GM19239 (cell line): ENCODE measurements at places on chromosomes 6 and 20.

GRCh38 chr20:3692706-3693294 lies 11.0 kb upstream of the ADAM33 start:
- DNase-seq = no peak

- no peak for DNase-seq
Observed at GRCh38 chr6:163960128-163960527, 545.6 kb downstream of the QKI start.

DNA sequence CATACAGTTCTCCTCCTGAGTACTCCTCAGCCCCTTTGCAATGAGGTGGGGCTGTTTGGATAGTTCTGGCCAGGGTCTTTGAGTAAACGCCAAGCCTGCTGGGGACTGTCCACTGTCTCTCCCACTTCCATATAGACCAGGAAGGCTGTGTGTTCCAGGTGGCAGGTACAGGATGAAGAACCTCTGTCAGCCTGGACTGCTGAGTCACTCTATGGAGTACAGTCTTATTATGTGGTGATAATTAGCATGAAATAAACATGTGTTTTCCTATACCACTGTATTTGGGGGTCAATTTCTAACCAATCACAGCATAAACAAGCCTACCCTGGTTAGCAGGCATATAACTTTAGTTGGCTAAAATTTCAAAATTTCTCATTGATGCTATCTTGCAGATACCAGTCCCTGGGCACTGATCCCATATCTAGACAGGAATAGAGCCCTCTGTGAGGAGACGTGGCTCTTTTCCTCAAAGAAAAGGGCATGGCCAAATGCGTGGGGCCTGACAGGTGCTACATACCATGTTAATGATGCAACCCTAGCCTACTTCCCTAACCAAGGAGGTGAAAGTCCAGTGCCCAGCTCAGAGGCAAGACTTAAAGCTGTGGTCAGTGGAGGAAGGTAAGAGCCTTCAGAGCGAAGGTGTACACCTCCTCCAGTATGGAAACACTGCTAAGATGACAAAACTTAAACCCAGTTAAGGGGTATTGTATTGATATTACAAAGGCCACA lies 4.5 kb upstream of the ALDH8A1 start:
- no peak for DNase-seq

DNA sequence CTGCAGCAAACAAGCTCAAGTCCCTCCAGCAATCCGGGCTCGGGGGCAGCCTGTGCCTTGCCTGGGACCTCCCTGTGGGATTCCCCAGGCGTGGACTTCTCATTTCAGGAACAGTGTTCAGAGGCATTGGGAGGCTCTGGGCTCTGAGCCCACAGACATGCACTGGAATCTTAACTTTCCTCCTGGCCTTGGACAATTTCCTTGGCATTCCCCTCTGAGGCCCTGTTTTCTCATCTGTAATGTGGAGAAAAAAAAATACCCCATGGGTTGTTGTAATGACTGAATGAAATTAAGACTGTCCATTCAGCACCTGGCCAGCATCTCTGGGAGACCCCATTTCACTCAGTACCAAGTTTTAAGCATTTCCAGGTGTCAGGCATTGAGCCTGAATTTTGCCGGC lies 17.6 kb downstream of the BPIFB4 start:
- no peak for DNase-seq

GRCh38 chr6:88165844-88166492 lies at the start of gene CNR1:
TSS of gene CNR1 (minus strand) at chr6:88166347. CDS start at chr6:88145274, 21,073 bp downstream.
- no peak for DNase-seq

GRCh38 chr20:22544462-22544861 lies 39.9 kb downstream of the FOXA2 start:
- no peak for DNase-seq

- DNase-seq = no peak
Observed at GRCh38 chr20:45463709-45464108, 5.8 kb upstream of the WFDC2 start.

DNA sequence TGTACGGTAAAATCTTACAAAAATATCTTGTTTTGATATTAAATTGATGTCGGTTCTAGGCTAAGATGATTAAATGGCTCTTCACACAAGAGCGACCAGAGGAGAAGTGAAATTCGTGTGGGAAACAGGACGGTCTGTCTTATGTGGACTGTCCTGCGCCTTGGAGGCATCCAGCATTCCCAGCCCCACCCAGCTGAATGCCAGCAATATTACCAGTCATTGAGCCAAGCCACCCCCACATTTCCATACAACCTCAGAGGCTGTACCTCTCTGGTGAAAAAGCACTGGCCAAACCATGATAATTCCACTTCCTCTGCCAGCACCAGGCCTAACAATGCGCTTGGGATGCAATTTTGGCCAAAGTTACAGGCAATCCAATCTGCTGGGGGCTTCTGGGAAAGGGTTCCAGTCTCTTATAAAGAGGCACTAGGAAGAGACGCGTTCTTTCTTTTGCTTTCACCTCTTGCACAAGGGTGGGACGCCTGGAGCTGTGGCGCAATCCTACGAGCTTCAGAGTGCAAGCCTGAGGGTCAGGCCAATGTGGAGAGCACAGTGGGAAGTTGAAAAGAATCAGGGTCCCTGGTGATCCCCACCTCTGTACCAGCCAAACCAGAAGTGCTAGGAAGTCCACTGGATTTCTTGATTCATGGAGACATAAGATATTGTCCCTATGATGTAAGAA lies 213.1 kb downstream of the PREX1 start:
- DNase-seq = no peak

DNA sequence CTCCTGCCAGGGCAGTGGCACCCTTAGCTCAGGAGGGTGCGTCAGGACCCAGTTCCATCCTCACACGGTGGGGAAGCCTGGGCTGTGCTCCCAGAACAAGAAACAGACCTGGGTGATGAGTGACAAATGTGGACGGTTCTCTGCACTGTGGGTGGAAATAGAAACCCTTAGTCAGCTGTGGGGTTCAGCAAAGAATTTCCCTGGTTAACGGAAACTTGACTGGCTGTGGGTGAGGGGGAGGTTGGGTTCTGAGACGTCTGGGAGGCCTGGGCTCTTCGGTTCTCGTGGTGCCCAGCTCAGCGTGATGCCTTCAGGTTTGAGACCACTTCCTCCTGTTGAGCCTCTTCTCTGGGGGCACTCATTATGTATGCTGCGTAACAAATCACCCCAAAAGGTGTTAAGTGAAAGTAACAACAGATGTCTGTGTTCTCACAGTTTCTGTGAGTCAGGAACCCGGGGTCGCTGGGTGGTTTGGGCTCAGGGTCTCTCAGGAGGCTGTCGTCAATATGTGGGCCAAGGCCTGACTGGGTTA lies 53.1 kb upstream of the FAM83D start:
- peak; percentile 56 for DNase-seq

GRCh38 chr20:62795023-62795761 lies 1.1 kb upstream of the MRGBP start:
- no peak for DNase-seq

GRCh38 chr6:47302043-47302442 lies 7.7 kb downstream of the TNFRSF21 start:
- DNase-seq = no peak

DNA sequence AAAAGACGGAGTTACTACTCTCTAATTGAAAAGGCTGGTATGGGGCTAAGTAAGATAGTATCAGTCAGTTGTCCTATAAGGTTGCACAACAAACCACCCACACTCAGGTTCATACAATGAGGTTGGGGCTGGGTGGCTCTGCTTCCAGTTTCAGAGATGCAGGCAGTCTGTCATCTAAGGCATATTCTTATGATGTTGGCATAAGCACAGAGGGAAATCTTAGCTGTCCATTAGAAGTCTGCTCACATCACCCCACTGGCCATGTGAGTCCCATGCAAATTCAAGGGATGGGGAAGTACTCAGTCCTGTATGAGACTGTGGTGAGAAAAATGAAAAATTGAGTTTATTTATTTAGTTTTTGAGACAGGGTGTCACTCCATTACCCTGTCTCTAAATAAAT lies 118.6 kb downstream of the LAMP5 start:
- no peak for DNase-seq

DNA sequence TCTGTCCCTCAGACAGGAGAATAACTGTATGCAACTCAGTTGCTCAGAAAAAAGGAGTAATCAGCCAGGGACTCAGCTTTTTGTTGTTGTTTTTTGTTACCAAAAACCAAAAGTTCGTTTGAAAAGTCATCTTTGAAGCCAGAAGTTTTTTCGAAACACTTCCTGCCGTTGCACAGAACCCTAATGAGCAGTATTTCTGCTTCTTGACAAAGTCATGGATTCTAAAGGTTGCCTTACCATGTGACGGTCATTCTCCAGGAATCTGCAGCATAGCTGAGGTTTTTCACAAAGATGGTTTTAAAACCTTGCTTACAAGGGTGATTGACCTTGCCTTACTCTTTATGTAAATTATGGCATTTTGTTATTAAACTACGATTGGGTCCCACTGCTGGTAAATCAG lies 1.9 kb downstream of the RAB32 start:
- DNase-seq = no peak

GRCh38 chr6:37640786-37641395 lies 56.8 kb downstream of the MDGA1 start:
- no peak for DNase-seq

- DNase-seq = no peak
Observed at GRCh38 chr6:20538131-20538662, 3.9 kb downstream of the CDKAL1 start.

DNA sequence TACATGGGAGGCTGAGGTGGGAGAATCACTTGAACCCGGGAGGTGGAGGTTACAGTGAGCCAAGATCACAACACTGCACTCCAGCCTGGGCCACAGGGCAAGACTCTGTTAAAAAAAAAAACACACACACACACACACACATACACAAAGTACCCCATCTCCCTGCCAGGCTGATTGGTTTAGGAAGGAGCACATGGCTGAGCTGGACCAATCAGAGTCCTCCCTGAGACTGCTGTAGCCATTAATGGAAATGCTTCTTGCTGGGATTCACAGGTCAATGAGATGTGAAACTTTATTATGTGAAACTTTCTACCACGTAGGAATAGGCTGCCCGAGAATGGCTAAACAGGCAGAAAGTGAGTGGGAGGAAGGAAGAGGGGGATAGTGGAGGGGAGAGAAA lies 2.9 kb downstream of the TREM1 start:
- no peak for DNase-seq

- no peak for DNase-seq
Observed at GRCh38 chr20:58245181-58245891, 16.9 kb upstream of the ANKRD60 start.

GRCh38 chr6:153207617-153208016 lies 76.5 kb upstream of the RGS17 start:
- no peak for DNase-seq

DNA sequence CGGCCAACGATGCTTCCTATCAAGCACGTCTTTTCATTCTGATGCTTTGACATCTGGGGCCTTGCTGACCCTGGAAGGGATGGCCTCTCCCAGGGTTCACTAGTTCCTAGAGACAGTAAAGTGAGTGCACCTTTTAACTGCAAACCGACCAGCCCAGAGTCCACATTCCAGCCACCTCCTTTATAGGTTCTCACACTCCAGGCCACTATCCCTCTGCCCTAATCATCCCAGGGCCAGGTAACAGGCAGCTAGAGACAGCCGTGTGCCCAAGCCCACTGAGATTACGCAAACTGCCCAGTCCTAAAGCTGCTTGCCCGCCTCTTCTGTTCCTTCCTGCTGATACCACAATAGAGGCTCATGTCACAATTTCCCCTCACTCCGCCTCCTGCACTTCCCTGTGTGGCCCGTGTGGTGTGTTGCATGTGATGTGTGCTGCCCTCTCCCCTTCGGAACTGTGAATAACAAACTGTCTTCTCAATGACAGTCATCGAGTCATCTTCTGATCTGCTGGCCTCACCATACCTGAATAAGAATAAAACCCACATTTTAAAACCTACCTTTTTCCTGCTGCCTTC lies 123.7 kb upstream of the EXOC2 start:
- DNase-seq = no peak

- DNase-seq = no peak
Observed at GRCh38 chr20:32010666-32011065, 428 bp downstream of the CCM2L start.

DNA sequence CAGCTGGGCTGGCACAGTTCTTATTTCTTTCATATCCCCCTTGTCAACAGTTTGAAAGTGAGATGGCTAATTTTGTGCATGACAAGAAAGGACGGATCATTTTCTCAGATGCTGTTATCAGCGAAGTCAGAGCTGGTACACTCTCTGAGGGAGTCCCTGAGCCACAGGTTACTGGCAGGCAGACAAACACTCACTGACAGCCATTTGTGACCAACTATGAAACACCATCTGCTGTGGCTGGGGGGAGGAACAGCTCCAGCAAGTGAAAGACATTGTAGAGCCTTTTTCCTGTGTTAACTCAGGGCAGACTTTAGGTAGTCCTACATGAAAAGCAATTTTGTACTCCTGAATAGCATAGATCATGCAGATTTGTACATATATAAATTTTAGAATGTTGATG lies 22.2 kb downstream of the OLIG3 start:
- DNase-seq = no peak

- DNase-seq = no peak
Observed at GRCh38 chr20:35820715-35821114, 48.9 kb downstream of the PHF20 start.

DNA sequence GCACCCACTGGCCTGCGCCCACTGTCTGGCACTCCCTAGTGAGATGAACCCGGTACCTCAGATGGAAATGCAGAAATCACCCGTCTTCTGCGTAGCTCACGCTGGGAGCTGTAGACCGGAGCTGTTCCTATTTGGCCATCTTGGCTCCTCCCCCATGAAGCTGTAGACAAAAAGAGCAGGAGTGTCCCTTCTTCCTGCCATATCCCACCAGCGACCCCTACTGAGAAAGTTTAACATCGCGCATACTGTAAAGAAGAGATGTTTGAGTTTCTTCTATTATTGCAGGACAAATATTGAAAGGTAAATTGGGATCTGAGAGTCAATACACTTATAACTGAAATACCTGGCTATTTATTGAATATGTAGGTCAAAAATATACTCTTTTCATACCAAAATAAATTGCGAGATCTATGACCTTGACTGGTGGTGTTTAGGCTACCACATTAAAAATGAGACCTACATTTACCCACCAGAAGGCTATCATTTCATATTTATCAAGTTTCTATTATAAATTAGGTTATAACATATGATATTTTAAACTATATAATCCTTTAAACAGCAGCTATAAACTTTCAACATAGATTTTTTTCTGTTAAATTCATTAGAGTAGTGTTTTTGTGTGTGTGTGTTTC lies 586.3 kb downstream of the HTR1B start:
- DNase-seq = no peak

GRCh38 chr20:32970973-32971300 lies 33.3 kb downstream of the SUN5 start:
- no peak for DNase-seq

- DNase-seq = no peak
Observed at GRCh38 chr6:77180326-77180725, 283.0 kb downstream of the HTR1B start.
